ENCODE measurements at places on chromosomes 2 and 18. TPM values are rescaled to one million over a fixed set of nuclear protein-coding genes. Genes with fewer than 3 reads are reported as not detected.

SH3RF3 gene
- 3.5 TPM for polyA plus RNA-seq

TMEM169 gene
- 0.15 TPM for polyA plus RNA-seq

DLX2 gene
- polyA plus RNA-seq: not detected

GEN1 gene
- polyA plus RNA-seq: 2.5 TPM

GBX2 gene
- not detected for polyA plus RNA-seq

RTP5 gene
- polyA plus RNA-seq: 0.02 TPM

C1GALT1C1L gene
- polyA plus RNA-seq: 0.30 TPM

KLHL41 gene
- 2.7 TPM for polyA plus RNA-seq

PPP1R1C gene
- 1.9 TPM for polyA plus RNA-seq

TRAPPC8 gene
- polyA plus RNA-seq: 12.6 TPM

SPIRE1 gene
- polyA plus RNA-seq: 6.8 TPM

COL4A4 gene
- polyA plus RNA-seq: 1.3 TPM

FTCDNL1 gene
- polyA plus RNA-seq: 1.3 TPM

SKA1 gene
- 0.05 TPM for polyA plus RNA-seq

MLPH gene
- 45.2 TPM for polyA plus RNA-seq

NOL4 gene
- 10.3 TPM for polyA plus RNA-seq

TMEM185B gene
- 2.8 TPM for polyA plus RNA-seq

ASTL gene
- not detected for polyA plus RNA-seq

CCDC85A gene
- 0.35 TPM for polyA plus RNA-seq

MAL gene
- polyA plus RNA-seq: 1.9 TPM

RBKS gene
- 1.5 TPM for polyA plus RNA-seq

NGEF gene
- 6.4 TPM for polyA plus RNA-seq

CROCC2 gene
- polyA plus RNA-seq: 0.05 TPM

MYO5B gene
- polyA plus RNA-seq: 8.0 TPM

NEMP2 gene
- polyA plus RNA-seq: 0.80 TPM

WNT10A gene
- 0.30 TPM for polyA plus RNA-seq

NOP58 gene
- polyA plus RNA-seq: 92.7 TPM

SLC16A14 gene
- 0.15 TPM for polyA plus RNA-seq

POTEC gene
- polyA plus RNA-seq: not detected

DPYSL5 gene
- polyA plus RNA-seq: not detected

INHA gene
- 3.5 TPM for polyA plus RNA-seq

NEB gene
- 0.99 TPM for polyA plus RNA-seq

GRB14 gene
- polyA plus RNA-seq: 56.6 TPM

SNTG2 gene
- polyA plus RNA-seq: 4.6 TPM

RAB6C gene
- 0.12 TPM for polyA plus RNA-seq

KCNK3 gene
- 9.0 TPM for polyA plus RNA-seq

VIT gene
- polyA plus RNA-seq: 0.35 TPM

DUSP2 gene
- polyA plus RNA-seq: 1.3 TPM

Measured in pancreas (tissue), 10 donors.